ENCODE measurements at places on chromosomes 2 and 18.

GRCh38 chr2:163493359-163494298, 242.2 kb downstream of the FIGN start:
- no peak for DNase-seq

GRCh38 chr2:191145769-191146471, 4.9 kb downstream of the STAT4 start:
- no peak for DNase-seq

DNA sequence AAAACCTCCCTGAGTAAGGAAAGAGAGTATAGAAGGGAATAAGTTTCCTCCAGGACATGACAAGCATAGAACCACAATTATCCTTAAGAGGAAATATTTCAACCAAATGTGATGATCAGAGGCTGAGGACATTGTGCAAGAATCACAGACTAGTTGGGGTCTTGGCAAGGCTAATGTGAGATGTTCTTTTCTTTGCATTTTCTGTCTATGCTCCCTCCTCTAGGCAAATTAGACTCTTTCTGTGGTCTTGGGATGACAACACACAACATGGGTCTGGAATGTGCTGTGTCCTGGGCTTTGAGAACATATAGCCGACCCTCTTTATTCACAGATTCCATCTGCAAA, 32.0 kb upstream of the IL1RL1 start:
- no peak for DNase-seq

GRCh38 chr2:217934321-217935131, 68.3 kb downstream of the TNS1 start:
- no peak for DNase-seq

GRCh38 chr2:23423873-23424680, 39.1 kb downstream of the KLHL29 start:
- DNase-seq, result no peak

DNA sequence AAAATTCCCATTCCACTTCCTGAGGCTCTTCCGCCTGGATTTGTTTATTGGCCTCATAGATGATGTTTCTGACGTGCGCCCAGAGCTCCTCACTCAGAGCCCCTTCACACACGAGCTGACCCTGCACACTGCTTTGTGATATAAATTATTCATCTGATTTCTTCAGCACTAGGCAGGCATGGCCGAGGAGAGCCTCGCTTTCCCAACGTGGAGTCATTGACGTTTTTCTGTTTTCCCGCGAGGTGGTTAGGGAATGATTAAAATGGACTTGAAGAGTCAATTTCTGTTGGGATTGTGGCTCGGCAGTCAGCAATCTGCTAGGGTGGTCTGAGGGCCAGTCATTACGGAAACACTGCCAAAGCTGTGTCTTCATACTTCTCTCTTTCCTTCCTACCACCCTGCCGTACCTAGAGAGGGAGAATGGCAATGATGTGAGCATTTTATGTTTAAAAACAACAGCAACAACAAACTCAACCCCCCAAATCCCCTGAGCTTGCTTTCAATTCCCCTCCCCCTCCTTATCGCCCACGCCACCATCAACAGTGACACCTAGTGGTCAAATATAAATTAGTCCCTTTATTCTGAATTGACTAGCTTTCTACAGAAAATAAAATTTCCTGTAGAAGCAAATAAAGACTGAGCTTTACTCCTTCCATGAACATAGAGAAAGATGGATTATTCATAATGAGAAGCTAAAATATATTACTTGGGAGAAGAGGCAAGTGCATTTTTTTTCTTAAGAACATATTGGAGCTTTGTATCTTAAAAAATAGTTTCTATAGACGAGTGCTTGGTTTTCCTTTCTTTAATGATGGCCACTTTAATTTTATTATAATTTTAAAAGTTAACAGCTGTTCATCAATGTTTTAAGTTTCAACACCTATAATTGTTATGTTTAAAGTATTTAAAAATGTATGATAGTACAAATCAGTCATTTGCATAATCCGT, 285.1 kb downstream of the MTX2 start:
- DNase-seq, result no peak

DNA sequence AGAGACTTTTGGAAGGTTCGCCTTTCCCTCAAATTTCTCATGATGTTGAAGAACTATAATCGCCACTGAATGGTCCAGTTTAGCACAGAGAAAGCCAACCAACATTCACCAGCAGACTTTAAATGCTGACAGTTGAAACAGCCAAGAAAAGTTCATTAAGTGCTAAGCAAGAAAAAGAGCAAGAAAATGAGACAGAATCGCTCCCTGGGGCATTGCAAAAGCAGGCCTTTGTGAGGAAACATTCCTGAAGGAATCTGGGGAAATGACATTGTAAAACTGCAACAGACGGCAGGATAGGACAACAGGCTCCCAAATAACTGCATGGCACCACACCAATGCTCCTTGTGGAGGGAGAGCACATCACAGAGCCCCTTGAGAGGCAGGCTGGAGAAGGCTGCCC, 269.3 kb upstream of the ID2 start:
- no peak for DNase-seq

- DNase-seq, result no peak
Observed at GRCh38 chr2:231332872-231333500, 62.5 kb upstream of the B3GNT7 start.

DNA sequence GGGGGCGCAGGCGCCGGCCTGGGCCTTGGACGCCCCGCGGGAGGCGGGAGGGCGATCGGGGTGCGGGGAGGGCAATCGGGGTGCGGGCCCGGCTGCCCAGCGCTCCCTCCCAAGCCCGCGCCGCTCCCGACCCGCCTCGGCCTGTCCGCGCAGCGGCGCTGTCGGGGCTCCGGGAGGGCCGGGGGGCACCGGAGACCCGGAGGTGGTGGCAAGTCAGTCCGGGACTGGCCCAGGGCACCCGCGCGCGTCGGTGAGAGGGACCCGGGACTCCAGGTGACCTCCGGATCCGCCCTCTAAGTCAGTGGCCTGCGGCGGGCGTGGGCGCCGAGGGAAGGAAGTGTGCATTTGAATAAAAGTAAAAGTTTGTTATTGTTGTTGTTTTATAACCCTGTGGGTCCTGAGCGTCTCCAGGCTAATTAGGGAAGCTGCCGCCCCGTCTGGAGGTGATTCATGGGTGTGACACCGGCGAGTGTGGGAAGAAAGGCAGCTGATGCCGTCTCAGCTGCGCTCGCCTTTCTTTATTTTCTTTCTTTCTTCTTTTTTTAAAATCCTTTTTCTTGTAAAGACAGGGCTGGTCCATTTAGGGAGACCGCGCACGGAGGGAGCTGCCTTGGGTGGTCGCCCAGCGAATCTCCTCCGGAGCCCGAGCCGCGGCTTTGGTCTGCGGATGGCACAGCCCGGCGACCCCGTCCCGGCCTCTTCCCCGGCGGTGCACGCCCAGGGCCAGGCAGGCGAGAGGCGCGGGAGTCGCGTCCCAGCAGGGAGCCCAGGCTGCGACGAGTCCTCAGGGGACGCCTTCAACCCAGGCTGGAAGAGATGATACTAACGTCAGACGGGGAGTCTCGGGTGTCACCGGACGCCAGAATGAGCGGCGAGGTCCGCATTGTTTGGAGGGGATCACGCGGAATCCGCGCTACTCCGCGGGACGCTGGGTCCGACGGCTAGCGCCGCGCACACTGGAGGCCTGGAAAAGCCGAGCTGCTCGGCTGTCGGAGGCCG, 627 bp upstream of the CRACDL start:
- DNase-seq, result no peak

DNA sequence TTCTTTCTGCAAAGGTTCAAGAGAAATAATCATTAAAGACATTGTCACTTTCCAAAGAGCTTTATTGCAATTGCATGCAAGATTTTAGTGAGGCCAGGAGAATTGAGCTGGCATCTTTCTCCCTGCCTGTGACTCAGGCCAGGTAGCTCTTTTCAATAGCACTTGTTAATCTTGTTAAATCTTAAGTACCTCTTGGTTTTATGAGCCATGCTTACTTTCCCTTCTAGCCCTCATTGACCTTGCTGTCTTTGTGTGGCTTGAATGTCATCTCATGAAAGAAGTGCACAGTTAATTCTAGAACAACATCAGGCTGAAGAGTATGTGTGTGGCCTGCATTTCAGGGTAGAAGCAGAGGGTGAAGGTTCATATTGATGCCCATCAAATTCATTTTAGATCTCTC, 14.8 kb upstream of the LGALSL start:
- DNase-seq, result no peak

DNA sequence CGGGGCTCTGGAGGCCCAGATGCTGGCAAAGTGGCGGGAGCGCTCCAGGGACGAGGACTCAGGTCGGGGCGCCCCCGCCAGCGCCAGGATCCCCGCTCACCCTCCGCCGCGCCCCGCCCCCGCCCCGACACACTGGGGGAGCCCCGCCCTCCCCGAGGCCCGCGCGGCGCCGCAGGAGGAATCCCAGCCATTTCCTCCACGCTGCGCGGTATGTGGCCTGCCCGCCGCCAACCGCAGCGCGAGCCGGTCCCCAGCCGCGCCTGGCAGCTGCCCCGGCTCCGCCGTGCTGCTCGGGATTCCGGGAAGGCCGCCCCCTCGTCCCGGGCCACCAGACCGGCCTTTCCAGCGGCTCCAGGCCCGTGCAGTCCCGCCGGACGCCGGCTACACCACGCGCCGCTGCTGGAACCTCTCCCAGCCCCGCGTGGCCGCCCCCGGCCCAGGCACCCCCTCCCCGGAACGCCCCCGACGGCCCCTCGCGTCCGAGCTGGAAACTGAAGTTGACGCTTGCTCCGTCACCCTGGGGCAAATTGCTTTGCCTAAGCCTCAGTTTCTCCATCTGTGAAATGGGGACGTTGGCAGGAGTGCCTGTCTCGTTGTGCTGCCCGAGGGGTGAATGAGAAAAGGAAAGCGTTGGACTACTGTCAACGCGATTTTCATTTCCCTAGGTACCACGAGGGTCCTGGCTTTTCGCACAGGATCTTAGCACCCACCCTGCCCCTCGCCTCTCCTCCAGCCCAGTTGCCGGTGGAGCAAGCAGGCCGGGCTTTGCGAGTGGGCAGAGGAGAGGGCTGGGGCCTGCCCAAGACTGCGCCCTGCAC, 53.6 kb downstream of the PKDCC start:
- DNase-seq, result peak; percentile 38

DNA sequence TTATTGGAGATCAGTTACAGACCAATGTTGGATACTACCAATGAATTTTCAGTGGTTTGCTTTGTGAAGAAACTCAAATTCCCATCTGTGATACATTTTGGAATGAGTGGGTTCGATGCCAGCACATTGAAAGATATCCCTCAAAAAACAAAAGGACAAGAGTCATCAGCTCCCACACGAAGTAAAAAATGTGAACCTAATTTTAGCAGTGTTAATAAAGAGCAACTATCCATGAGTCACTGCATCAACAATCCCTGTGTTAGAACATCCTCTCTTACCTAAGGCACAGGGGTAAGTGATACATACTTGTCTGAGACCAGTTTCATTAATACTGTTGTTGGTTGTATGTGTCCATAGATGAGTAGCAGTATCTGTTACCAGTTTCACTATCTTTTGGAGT, 551.8 kb upstream of the SOX11 start:
- no peak for DNase-seq

GRCh38 chr2:7011356-7012083, 94.3 kb downstream of the RNF144A start:
- DNase-seq, result no peak

- DNase-seq, result no peak
Observed at GRCh38 chr2:65228263-65228750, 676 bp downstream of the ACTR2 start.

DNA sequence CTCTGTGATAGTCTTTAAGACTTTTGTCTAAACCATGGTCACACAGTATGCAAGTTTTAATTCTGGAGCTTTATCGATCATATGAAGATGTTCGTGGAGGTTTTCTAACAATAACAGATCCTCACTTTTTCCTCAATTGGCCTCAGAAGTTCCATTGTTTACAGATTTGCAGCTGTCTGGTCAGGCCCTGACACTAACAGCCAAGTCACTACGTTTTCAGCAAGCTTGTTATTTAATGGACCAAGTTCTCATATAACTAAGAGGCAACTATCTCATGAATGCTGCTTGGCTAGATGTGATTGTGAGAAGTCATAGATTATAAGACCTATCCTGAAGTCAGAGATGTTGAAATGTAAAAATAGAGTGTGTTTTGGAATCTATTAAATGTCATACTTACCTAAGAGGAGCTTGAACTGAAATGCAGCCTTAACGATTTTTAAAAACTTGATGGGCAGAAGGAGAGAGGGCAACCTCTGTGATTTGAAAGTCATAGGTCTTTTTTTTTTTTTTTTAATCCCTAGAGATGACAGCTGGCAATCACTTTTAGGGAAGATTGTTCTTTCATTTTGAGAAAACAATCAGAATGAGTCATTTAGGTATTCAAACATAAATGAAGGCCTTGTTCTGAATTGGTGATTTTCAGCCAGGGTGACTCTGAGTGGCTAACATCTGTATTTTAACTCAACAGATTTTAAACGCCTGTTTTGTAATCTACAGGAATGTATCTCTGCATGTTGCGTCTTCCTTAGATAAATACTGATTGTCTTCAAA, 48.4 kb upstream of the NEMP2 start:
- no peak for DNase-seq

DNA sequence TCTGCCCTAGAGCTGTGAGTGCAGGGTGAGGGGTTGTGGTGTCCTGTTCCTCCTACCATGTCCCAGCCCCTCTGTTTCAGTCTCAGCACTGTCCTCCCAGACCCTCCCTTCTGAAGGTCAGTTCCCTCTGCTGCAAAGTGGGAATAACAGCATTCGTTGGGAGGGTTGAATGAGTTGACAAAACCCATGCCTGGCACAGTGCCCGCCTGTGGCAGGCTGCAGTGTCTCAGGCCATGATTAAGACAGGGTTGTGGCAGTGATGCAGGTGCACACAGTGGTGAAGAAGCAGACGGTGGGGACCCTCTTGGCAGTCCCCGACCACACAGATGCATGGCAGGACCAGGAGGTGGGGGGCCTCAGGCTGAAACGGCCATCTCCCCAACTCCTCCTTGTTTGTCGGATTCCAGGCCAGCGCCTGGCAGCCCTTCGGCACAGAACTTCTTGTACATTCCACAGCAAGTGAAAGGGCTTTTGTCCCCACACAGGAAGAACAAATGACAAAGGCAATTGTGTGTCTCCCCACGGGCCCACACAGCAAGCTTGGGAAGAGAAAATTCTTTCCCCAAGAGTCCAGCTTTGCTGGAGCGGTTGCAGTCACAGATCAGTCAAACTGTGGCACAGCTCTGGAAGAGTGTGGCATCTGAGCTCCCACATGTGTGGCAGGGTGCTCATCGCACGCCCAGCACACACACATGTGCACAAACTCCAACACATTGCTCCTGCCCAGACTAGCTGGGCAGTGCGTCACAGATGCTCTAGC, 92.0 kb upstream of the MSH2 start:
- no peak for DNase-seq

DNA sequence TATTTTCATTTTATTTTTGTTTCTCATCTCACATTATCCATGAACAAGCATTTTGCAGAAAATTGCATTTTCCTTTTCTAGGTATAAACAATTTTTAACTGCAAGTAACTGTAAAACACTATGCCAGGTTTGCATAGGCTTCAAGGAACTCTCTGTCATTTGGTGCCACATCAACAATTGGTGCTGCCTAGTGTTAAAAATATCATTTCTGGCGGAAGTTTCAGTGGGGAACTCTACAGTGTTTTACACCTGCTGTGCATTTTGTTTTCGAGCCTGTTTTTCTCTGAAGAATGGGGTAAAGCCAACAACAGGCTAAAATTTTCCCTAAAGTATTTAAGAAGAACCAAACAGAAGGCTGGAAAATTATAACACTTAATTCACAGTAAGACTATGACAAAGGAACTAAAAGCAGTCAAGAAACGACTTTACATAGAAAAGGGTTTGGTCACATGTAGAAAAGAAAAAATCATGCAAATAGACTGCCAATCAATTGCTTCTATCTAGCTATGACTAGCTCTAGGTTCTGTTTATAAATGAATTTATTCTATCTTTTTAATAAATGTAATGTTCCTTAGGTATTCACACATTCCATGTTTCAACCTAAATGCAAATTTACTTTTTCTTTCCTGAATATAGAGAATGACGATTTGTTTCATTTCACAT, 21.4 kb upstream of the FRZB start:
- no peak for DNase-seq
